AG04450 (cell line): ENCODE measurements at places on chromosomes 16 and 17.

DNA sequence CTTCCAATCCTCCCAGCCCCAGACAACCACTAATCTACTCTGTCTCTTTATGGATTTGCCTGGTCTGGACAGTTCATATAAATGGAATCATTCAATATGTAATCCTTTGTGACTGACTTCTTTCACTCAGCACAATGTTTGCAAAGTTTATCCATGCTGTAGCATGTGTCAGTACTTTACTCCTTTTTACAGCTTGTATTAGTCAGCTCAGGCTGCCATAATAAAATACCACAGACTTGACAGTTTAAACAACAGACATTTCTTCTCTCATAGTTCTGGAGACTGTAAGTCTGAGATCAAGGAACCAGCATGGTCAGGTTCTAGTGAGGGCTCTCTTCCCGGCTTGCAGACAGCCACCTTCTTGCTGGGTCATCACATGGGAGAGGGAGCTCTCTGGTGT is 41.3 kb downstream of the GPRC5B start:
- DNase-seq = no peak

DNA sequence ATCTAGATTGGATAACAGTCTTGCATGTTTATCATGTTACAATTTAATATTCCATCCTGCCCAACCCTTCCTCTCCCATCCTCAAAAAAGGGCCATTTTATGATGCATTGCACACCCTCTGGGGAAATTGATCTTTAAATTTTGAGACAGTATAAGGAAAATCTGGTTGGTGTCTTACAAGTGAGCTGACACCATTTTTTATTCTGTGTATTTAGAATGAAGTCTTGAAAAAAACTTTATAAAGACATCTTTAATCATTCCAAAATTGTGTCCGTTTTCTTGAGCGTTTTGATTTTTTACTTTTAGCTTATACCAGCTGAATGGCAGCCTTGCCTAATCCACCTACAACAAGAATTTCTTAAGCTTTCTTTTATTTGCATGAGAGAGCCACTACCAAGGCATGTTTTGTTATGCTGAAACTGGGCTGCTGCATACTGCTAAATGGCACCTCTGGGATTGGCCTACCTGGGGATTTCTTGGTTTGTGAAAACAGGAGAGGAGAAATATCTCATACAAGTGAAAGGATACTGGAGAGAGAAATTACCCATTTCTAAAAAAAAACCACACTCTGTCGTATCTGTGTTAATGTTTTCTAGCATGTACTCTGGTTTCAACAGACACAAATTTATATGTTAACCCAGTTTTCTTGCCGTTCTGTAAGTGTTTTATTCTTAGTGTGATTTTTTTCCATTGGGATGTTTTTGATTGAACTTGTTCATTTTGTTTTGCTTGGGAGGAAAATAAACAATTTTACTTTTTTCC is 52.2 kb downstream of the TUBD1 start:
- DNase-seq = no peak

- no peak for DNase-seq
Measured at GRCh38 chr16:81456523-81457325, 12.1 kb downstream of the CMIP start.

DNA sequence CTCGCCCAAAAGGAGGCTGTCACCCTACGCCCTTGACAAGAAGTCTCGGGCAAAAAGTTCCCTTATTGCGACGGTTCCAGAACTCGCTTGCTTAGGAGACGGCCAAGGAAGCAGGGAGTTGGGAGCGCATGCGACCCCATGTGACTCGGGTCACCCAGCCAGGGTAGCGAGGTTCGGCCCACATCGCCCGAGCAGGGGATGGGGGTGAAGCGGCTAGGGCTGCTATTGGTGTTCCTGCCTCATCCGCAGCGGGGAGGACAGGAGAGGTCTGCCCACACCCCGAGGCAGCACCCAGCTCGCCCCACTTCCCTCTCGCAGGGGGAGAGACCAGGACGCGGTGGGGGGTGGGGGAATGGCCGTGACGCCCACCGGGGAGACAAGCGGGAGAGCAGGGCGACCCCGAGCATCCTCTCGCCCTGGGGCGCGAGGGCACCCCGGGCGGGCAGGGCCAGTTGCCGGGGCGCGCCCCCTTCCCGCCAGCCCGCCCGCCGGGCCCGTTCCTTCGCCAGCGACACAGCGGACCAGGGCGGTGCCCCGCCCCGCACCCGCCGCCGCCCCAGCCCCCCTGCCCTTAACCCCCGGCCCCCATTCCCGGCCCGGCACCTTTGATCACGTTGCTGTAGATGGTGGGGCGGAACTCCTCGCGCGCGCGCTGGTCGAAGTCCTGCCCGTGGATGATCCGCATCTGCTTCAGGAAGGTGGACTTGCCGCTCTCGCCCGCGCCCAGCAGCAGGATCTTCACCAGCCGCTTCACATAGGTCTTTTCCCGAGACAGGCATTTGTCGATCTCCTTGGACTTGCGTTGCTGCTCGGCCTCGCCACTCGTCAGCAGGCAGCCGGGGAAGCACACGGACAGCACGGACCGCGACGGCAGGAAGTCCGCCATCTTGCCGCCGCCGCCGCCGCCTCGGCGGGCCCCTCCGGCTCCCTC is 567 bp downstream of the GNA13 start:
- DNase-seq = no peak

DNA sequence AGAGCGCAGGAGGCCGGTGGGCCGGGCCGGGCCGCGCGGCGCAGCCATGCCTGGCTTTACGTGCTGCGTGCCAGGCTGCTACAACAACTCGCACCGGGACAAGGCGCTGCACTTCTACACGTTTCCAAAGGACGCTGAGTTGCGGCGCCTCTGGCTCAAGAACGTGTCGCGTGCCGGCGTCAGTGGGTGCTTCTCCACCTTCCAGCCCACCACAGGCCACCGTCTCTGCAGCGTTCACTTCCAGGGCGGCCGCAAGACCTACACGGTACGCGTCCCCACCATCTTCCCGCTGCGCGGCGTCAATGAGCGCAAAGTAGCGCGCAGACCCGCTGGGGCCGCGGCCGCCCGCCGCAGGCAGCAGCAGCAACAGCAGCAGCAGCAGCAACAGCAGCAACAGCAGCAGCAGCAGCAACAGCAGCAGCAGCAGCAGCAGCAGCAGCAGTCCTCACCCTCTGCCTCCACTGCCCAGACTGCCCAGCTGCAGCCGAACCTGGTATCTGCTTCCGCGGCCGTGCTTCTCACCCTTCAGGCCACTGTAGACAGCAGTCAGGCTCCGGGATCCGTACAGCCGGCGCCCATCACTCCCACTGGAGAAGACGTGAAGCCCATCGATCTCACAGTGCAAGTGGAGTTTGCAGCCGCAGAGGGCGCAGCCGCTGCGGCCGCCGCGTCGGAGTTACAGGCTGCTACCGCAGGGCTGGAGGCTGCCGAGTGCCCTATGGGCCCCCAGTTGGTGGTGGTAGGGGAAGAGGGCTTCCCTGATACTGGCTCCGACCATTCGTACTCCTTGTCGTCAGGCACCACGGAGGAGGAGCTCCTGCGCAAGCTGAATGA is 606 bp downstream of the THAP11 start:
- no peak for DNase-seq

- DNase-seq = no peak
Measured at GRCh38 chr16:52633230-52633629, 86.3 kb upstream of the TOX3 start.

DNA sequence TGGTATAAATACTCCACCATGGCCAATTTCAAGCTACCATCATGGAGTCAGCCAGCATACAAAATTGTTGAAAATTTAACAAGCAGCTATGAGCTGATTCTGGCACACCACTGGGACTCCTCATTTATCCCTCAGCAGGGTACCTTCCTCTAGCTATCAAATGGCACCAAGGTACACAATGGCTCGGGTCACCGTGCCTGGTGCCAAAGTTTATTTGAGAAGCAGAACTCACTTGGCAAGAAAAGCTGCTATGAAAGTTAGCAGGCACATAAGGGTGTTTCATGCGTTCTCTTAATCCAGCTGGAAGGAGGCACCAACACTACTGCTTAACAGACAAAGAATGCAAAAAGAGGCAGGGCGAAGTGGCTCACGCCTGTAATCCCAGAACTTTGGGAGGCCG is 51.6 kb downstream of the IKZF3 start:
- no peak for DNase-seq

DNA sequence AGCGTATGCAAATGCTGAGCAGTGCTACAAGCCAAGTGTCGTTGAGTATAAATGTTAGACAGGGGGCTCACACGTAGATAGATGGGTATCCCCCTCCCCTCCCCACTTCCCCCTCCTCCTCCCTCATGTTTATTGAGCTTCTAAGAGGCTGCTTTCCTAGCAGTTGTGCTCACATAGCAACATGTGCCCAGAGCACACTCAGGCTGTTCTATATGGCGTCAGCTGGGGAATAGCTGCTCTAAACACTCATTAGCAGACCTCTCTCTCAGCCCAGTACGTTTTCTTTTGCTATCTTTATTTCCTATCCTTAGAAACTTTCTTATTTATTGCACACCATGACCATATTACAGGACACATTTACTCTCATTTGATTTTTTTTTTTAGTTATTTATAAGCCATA is 1.8 kb downstream of the KCNJ2 start:
- no peak for DNase-seq

DNA sequence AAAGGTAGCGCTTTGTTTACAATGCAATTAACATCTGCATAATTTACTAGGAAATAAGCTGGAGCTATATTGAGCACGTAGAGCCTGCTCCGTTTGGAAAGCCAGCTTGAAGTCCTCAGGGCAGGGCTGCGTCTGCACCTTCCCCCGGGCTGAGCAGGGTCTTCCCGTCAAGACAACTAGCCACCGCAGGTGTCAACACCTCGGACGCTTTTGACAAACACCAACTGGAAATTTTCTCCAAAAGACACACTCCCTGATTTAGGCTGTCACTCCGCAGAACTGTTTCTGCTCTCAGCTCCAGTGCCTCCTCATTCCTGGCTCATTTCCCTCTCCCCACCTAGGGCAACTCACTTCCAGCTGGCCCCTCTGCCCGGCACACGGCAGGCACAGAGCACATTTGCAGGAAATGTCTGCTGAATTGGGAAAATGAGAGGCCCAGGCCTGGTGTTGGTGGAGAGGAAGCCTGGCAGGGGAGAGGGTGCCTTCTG is 170.3 kb downstream of the MAF start:
- no peak for DNase-seq

DNA sequence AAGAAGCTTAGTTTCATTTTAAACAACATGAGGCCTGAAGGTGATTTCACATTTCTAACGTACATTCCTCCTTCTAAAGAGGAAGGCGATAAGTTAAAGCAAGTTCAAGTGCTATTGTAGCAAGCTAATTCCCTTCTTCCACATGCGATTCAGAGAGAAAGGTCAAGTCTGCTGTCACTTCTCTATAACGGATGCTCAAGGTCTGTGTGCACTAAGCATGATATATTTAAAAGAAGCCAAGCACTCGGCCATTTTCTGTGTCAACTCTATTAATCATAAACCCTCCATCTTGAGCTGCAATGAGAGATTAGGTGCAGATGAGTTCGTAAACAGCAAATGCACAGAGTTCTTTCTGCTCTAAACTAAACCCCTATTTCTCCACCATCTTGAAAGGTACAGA is 568.8 kb upstream of the ZFHX3 start:
- no peak for DNase-seq

DNA sequence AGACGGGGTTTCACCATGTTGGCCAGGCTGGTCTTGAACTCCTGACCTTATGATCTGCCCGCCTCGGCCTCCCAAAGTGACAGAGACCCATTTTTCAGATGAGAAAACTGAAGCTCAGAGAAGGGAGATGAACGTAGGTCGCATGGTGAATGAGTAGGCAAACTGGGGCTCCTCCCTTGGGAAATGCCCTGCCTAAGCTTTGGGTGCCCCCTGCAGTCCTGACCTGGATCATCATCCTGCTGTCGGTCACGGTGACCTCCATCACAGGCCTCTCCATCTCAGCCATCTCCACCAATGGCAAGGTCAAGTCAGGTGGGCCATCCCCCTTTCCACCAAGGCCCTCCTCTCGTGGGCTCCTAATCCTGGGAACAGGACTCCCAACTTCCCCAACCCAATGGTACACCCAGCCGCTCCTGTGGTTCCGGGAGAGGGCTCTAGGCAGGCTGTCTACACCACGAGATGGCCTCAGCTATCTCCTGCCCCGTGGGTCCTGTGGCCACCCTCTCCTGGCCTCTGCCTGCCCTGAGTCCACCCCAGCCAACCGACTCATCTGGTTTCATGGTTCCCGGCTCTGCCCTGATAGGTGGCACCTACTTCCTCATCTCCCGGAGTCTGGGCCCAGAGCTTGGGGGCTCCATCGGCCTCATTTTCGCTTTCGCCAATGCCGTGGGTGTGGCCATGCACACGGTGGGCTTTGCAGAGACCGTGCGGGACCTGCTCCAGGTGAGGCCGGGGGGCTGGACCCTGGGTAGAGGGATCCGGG is 4.7 kb downstream of the SLC12A3 start:
- DNase-seq = no peak

DNA sequence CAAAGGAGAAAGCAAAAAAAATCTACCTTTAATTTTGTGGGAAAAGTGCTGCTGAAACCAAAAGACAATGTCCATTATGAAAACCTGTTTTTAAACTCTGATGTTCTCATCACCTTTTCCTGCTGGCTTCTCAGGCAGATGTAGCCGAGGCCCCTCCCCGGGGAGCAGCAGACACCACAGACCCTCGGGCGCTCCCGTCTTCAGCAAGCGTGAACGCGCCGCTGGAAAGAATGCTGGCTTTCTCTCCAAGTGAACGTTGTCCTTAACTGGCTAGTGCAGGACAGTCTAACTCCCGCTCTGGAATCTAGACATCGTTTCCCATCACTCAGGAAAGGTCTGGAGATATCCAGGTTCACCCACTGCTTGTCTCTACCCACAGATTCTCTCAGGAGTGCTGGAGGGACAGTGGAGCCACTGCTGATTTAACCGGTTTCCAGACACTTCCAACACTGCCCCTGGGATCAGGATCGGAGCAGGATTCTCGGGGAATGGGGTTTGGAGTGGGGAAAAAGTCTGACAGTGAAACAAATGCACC is 211.2 kb downstream of the RBFOX3 start:
- DNase-seq = no peak

- no peak for DNase-seq
Measured at GRCh38 chr16:20300312-20301097, 26.8 kb downstream of the GP2 start.

GRCh38 chr17:68391561-68392268 is 65.6 kb downstream of the WIPI1 start:
- no peak for DNase-seq

GRCh38 chr16:17467923-17468540 is 2.7 kb downstream of the XYLT1 start:
- peak; percentile 32 for DNase-seq

DNA sequence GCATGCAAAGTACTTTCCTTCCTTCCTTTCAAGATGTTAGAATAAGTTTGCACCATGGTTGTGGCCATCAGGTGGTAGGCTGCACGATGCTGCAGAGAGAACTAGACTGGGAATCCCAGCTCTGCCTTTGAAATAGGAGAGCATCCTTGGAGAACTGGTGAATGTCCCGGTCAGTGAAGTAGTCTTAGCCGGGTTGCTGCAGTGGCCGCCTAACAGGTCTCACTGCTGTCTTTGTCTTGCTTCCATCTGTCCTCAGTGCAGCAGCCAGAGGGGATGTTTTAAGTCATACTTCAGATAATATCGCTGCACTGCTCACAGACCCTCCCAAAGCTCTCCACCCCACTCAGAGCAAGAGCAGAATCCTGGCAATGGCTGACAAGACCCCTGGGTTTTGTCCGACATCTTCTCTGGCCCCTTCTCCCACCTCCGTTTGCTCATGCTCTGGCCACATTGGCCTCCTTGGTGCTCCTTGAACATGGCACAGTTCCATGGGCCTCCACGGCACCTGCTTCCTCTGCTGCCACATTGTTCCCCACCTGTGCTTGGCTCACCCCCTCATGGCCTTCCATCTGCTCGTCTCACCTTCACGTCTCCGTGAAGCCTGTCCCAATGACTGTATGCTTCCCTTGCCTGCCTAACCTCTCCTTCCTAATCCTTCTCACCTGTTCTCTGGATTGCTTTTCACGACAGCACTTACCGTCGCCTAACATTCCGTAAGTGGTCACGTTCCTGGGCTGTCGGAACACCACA is 439.8 kb downstream of the UTP18 start:
- no peak for DNase-seq
